Kidney (tissue), 22 donors: ENCODE measurements at places on chromosomes 7 and 10. TPM values are rescaled to one million over a fixed set of nuclear protein-coding genes. Genes with fewer than 3 reads are reported as not detected.

DNA sequence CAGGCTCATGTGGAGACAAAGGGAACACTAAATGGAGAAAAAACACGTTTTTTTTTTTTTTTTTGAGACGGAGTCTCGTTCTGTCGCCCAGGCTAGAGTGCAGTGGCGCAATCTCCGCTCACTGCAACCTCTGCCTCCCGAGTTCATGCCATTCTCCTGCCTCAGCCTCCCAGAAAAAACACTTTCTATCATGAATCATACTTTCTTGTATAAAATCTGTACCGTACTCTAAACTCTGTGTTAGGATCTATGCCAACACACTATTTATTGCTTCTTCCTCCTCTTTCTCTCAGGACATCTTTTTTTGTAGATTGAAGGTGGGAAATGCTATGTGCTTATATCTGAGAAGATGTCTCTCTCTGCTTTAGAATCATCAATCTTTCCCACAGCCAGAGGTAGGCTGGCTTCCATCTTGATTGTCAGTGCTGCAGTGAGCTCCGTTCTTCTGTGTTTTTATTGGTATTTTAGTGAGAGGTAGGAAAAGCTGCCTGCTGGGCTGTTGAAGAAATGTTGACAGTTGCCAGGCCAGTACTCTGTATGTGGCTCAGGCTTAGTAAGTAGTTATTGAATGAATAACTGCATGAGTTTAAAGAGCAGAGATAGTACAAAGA, 101.1 kb downstream of the GPR85 start:
- H3K4me1 ChIP-seq = no peaks in the 10 kb centered on the region
- H3K27me3 ChIP-seq = no peaks in the 10 kb centered on the region
- no peak overlapping the region for H3K27ac ChIP-seq
- DNase-seq = no peak
- H3K36me3 ChIP-seq = no peaks in the 10 kb centered on the region

- no peak overlapping the region for H3K27ac ChIP-seq
- no peak overlapping the region for H3K4me3 ChIP-seq
- no peaks in the 10 kb centered on the region for H3K36me3 ChIP-seq
- DNase-seq = no peak
- H3K4me1 ChIP-seq = no peaks in the 10 kb centered on the region
- no peaks in the 10 kb centered on the region for H3K27me3 ChIP-seq
Observed at GRCh38 chr7:157938211-157938610, 601.4 kb downstream of the DNAJB6 start.

- no peaks in the 10 kb centered on the region for H3K27me3 ChIP-seq
- peak overlapping the region; percentile 17 for H3K27ac ChIP-seq
- DNase-seq = peak; percentile 94
- no peaks in the 10 kb centered on the region for H3K36me3 ChIP-seq
- peak overlapping the region; percentile 44 for H3K4me3 ChIP-seq
Observed at GRCh38 chr10:73940634-73941221, 29.8 kb downstream of the PLAU start.

DNA sequence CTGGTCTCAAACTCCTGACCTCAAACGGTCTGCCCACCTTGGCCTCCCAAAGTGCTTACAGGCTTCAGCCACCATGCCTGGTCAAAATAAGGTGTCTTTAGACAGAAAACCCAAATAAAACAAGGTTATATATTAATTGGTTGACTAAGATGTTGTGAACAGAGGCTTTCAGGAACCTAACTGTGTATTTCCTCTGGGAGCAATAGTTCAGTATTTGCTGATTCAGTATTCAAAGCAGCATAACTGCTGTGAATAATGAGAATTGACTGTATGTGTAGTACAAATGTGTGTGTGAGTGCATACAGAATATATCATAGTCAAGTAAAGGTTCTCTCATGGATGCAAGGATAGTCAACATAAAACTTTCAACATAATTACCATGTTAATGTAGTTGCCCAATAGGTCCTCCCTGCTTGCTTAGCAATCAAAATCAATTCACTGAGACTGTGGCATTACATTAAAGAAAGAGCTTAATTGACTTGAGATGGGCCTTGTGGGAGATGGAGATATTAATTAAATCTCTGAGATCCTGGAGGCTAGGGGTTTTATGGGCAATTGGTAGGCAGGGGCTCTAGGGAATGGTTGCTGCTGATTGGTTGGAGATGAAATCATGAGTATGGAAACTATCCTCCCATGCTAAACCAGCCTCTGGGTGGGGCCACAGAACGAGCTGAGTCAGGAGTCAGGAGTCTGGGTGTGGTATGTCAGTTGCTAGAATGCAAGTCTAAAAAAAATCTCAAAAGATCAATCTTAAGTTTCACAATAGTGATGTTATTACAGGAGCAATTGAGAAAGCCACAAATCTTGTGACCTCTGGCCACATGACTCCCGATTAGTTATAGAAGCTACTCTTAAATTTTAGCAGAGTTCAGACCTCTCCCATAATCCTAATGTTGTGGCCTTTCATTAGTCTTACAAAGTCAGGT, 162.7 kb downstream of the AKR1D1 start:
- H3K4me1 ChIP-seq = no peaks in the 10 kb centered on the region
- no peak for DNase-seq
- no peak overlapping the region for H3K27ac ChIP-seq
- H3K4me3 ChIP-seq = no peak overlapping the region

GRCh38 chr7:94444813-94445212, 50.1 kb downstream of the COL1A2 start:
- no peak overlapping the region for H3K4me3 ChIP-seq
- no peaks in the 10 kb centered on the region for H3K4me1 ChIP-seq
- DNase-seq = no peak

DNA sequence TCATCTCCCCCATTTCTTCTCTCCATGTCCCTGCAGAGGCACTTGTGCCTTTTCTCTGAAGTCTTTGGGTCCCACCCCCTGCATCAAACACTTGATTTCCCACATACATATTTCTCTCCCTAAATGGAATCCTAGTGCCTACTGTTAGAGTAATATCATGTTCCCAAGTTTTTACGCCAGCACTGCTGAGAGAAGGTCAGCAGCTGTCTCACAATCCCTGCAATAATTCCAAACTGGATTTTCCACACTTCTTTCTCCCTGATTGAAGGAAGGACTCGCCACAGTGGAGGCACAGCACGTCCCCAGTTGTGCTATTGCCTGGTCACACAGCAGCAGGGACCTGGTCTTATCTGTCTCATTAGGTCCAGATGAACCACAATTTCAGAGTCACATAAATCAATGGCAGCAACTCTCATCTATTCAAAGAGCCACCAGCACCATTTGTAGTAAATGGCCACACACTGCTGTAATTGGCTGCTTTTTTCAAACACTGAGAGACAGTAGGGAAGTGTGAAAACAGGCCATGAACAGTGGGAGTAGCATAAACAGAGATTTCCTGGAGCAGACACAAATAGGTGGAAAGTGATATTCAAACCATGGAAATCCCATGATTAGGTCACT, 605.5 kb downstream of the XPNPEP1 start:
- DNase-seq = no peak
- no peak overlapping the region for H3K27ac ChIP-seq
- no peaks in the 10 kb centered on the region for H3K27me3 ChIP-seq

The CNTNAP2 gene
- 0.13 TPM for total RNA-seq

The SPDYE1 gene
- total RNA-seq = not detected

The CALML5 gene
- total RNA-seq = not detected

The OR2A7 gene
- total RNA-seq = 12.3 TPM

The BMPER gene
- 0.60 TPM for total RNA-seq

The MMRN2 gene
- total RNA-seq = 65.9 TPM

The MMD2 gene
- total RNA-seq = not detected
